Cortex of kidney (tissue), 1 donor: ENCODE measurements at places on chromosomes 2 and 18.

- no peak for DNase-seq
Observed at GRCh38 chr2:42877511-42877910, 85.1 kb upstream of the HAAO start.

- DNase-seq: no peak
Observed at GRCh38 chr2:71830497-71831192, 317.0 kb downstream of the CYP26B1 start.

GRCh38 chr18:35121531-35121930 lies 80.3 kb downstream of the MAPRE2 start:
- no peak for DNase-seq

- DNase-seq: no peak
Observed at GRCh38 chr18:79399275-79400081, 3.7 kb downstream of the NFATC1 start.

GRCh38 chr2:9174771-9175437 lies 31.7 kb upstream of the ASAP2 start:
- DNase-seq: no peak

DNA sequence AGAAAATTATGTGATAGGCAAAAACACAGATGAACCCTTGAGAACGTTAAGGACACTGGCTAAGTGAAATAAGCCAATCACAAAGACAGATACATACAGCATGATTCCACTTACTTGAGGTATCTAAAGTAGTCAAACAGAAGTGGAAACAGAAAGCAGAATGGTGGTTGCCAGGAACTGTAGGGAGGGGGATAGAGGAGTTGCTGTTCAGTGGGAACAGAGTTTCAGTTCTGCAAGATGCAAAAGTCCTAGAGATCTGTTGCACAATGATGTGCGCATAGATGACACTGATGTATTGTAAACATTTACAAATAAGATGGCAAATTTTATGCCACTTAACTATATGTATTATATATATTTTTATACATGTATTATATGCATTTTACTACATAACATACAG lies 59.7 kb downstream of the POLE4 start:
- DNase-seq: no peak

GRCh38 chr2:24820598-24821432 lies 27.6 kb downstream of the CENPO start:
- DNase-seq: no peak

DNA sequence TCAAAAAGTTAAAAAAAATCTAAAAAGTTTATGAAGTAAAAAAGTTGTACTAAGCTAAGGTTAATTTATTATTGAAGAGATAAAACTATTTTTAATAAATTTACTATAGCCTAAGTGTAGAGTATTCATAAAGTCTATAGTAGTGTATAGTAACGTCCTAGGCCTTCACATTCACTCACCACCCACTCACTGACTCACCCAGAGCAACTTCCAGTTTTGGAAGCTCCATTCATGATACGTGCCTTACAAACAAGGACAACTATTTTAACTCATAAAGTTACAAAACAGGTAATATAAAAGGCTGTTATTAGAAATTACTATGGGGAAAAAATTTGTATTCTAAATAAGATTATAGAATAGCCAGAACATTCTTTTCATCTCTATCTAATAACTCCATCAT lies 158.9 kb upstream of the FN1 start:
- no peak for DNase-seq

DNA sequence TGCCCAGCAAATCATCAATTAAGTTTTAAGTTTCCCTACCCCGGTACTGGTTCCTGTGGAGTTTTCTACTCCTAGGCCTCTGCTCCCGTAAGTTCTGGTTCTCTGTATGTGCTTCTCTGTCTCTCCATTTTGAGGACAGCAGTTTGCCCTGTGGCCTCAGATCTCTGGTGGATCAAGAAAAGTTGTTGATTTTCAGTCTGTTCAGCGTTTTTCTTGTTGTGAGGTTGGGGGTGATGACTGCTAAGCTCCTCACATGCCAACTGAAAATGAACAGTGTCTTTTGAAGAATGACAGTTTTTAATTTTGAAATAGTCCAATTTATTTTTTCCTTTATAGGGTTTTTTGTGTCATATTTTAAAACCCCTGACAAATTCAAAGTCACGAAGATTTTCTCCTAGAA lies 31.7 kb downstream of the PROC start:
- no peak for DNase-seq

- no peak for DNase-seq
Observed at GRCh38 chr2:172912266-172912665, 163.4 kb upstream of the MAP3K20 start.

DNA sequence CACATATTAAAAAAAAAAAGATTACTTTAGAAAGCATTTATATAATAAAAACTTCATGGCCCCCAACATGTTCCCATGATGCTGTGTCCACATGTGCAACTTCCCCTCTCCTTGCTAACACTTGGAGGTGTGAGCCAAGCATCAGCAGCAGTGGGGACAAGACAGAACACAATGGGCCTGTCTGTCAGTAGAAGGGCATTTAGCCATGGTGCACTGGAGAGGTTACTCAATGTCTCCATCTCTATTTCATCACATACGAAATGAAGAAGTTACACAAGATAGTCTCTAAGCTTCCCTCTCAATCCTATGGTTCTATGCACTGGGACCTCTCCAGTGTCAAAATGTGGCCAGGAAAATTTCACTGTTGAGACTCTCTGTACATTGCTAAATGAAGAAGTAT lies 2.5 kb downstream of the VIT start:
- no peak for DNase-seq

GRCh38 chr2:43303889-43304288 lies 77.5 kb upstream of the ZFP36L2 start:
- DNase-seq: no peak

DNA sequence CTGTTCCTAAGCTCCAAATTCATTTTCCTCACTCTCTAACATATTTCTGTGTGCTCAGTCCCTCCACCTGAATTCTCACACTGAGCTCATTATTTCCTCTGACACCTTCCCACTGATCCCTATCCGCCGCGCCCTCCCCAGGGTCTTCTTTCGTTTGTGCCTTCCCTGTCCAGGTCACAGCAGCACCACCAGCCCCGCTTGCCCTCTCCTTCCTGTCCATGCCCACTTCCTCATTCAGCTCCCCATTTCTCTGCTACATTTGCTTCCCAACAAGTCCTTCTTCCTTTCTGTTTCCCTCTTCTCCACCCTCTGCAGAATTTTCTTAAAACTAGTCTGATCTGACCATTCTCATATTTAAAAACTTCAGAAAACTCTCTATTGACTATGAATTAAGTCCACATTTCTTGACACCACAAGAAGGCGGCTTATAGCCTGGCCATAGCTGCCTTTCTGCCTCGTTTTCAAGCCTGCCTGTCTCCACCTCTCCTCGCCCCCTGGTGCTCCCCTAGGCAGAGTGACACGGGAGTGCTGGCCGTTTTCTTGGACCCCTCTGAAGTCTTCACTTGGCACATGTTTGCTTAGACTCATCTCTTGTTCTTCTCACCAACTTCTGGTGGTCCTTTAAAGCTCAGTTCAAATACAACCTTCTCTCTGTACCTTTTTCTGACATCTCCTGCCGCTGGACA lies 138.7 kb upstream of the BOD1L2 start:
- no peak for DNase-seq

- no peak for DNase-seq
Observed at GRCh38 chr2:128606837-128607236, 288.2 kb upstream of the HS6ST1 start.

DNA sequence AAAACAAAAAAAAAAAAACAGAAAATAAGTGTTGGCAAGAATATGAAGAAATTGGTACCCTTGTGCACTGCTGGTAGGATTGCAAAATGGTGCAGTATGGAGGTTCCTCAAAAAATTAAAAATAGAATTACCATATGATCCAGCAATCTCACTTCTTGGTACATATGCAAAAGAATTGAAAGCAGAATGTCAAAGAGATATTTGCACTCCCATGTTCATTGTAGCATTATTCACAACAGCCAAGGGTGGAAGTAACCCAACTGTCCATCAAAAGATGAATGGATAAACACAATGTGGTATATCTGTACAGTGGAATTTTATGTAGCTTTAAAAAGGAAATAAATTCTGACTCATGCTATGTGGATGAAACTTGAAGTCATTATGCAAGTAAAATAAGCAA lies 72.8 kb upstream of the POU3F3 start:
- no peak for DNase-seq

GRCh38 chr18:3305933-3306332 lies 44.0 kb downstream of the MYL12B start:
- no peak for DNase-seq

- DNase-seq: no peak
Observed at GRCh38 chr18:9612977-9613376, 1.4 kb downstream of the PPP4R1 start.

DNA sequence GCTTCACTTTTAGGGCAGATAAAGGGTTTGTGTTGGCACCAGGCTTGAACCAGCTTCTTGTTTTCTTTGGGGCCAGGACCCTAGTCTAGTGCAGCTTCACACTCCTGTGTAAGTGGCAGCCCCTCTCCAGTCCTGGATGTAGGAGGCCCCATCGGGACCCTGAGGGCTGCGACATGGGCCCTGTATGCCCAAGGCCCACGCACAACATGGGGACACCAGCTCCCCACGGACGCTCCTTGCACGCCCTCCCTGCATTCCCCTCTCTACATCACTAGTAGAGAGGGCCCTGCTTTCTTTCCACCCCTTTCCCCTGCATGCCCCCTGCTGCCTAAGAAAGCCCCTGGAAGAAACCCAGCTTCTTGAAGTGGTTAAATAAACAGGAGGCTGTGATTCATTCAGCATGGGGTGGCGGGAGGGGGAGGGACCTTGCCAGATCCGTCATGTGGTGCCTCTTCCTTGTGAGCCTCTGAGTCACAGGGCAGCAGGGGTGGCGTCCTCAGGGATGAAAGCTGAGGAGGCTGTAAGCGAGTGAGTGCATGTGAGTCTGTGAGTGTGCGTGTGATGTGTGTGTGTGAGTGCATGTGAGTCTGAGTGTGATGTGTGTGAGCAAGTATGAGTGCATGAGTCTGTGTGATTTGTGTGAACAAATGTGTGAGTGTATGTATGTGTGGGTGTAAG lies 42.5 kb downstream of the COPS8 start:
- no peak for DNase-seq

DNA sequence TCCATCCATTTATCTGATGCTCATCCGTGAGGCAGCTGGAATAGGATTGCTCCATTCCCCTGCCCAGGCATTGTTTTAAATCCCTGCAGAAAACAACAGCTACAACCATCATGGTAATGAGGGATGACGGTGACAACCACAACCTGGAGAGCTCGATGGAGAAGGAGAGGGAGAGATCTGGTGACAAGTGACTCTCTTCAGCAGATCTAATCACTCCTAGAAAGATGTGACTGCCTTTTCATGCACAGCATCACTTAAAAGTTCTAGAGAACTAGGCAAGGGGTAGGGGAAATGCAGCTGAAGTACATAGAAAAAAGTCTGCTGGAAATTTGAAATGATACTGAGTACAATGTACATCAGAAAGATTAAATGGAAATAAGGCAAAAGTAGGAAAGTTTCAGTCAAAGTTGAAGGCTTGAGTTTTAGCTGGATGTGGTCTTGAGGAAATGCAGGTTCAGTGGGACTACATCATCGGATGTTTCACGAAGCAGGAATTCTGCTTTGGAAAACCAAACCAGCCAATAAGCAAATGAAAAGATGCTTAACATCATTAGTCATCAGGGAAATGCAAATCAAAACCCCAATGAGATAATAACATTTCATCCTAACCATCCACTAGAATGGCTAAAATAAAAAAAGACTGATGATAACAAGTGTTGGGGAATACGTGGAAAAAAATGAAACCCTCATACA lies 6.8 kb upstream of the ARHGAP25 start:
- no peak for DNase-seq

- DNase-seq: no peak
Observed at GRCh38 chr2:218081063-218081462, 12.0 kb downstream of the RUFY4 start.

DNA sequence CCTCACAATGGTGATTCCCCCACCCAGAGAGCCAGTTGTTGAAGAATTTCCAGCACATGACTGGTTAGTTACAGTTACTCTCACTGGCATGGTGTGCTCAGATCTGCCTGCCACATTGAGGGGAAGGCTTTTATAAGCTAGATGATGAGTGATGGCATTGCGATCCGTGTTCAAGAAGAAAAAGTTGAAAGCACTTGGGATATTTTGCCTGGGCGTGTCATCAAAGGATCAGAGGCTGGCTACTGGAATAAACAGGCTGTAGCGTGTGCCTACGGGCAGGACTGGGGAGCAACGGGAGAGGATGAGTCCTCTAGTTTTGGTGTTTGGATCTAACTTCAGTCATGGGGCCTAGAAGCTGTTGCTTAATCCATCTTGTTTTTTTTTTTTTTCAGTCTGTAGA lies 175.0 kb downstream of the SETBP1 start:
- DNase-seq: no peak

GRCh38 chr2:3730646-3731045 lies 27.3 kb downstream of the DCDC2C start:
- DNase-seq: no peak

DNA sequence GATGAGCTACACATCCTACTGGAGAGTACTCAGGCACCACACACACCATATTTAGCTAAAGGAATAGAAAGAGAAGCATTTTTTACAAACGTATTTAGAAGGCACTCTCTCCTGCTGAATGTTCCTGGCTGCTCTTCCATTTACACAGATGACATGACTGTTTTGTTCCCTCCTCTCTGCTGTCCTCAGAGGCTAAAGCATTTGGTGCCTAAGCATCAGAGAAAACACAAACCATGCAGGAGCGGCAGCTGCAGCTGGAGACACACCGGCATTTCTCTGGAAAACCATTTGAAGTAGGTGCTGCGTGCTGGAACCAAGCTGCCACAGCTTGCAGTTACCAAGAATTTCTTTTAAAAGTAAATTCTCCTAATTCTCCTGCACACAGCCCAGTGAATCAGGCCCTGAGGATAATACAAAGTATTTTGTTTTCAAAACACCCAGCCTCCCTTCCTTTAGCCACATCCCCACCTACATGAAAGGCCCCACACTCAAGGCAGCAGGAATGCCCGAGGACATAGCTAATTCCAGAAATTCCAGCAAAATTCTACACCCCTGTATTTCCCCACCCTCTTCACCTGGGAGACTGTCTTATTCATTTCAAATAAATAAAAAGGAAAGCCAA lies 488.9 kb upstream of the SOX11 start:
- DNase-seq: no peak

DNA sequence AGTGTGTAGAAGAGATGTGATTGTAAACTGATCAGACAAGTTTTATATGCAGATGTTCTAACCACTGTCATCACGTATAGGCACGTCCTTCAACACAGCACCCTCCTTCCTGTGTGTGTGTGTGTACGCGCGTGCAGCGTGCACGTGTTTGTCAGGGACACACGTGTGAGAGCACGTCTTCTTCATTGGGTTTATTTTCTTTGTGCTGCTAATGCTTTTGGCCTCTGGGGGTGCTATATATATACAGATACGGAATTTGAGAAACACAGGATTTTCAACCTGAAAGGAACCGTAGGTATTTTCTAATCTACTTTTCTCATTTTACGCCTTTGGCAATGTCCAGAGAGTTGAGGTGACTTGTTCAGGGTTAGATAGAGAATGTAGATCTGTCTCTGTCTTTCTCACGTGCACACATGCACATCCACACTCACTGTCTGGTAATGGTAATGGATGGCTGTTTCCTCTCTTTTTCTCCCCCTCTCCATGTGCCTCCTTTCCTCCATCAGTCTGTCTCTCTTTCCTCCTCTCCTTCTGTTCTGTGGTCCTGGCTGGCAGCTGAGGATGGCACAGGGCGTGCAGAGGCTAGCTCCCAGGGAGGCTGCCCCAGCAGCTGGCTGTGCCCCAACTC lies 13.4 kb upstream of the CELF4 start:
- DNase-seq: no peak
